Tibial nerve (tissue), 4 donors: ENCODE measurements at places on chromosomes 7 and 10.

GRCh38 chr7:94763268-94763667, 107.3 kb upstream of the SGCE start:
- no peak for DNase-seq

GRCh38 chr7:74657692-74658177, at the start of gene GTF2I:
GTF2I (plus strand) TSS chr7:74657718; CDS start chr7:74689129, 31,411 bp downstream.
- no peak for DNase-seq

- peak; percentile 56 for DNase-seq
These were observed at the start of gene CACNA2D1 for GRCh38 chr7:82443547-82444219. CACNA2D1 (minus strand) TSS chr7:82443777.

- no peak for DNase-seq
These were observed 260.0 kb downstream of the GRID1 start for GRCh38 chr10:86106616-86107015.

- peak; percentile 22 for DNase-seq
These were observed 79.0 kb upstream of the PLXNA4 start for GRCh38 chr7:132655131-132655727.

- no peak for DNase-seq
These were observed 47.8 kb upstream of the CALD1 start for GRCh38 chr7:134731616-134732015.

- DNase-seq: no peak
These were observed 28.1 kb downstream of the LRRC72 start for GRCh38 chr7:16554518-16555236.

DNA sequence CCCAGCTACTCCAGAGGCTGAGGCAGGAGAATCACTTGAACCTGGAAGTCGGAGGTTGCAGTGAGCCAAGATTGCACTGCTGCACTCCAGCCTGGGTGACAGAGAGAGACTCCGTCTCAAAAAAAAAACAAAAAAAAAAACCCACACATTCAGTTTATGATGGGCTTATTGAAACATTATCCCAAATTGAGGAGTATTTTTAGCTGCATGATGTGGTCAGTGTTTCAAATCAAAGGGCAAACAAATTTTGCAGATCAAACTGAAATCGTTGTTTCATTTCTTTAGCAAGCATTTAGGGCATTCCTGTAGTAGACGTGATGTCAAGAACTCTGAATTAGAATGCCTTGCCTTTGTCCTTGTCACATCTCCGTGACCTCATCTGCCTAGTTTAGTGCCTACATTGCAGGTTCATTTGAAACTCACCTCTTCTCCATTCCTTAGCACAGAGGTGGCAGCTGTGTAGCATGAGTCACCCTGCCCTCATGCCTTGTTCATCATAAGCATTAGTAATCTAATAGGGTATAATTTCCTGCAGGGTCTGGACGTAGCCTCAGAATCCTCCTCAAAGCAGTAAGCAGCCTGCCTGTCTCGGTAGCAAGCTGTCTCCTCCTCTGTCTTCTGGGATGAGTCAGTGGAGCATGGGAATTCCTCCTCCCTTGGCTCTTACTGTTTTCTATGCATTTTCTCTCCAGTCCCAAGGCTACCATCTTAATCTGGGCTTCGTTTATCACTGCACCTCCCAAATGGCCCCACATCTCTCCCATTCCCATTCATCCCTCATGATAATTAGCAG, 73.8 kb downstream of the CUL1 start:
- DNase-seq: no peak

- DNase-seq: peak; percentile 33
These were observed 54.4 kb downstream of the MCMBP start for GRCh38 chr10:119817991-119818888.

- no peak for DNase-seq
These were observed 34.0 kb downstream of the FAM20C start for GRCh38 chr7:226281-226895.

- DNase-seq: peak; percentile 38
These were observed 263.6 kb upstream of the ZMIZ1 start for GRCh38 chr10:78805176-78805575.

- DNase-seq: no peak
These were observed 7.5 kb upstream of the KLF14 start for GRCh38 chr7:130741331-130741995.

GRCh38 chr7:17939606-17940301, 540 bp downstream of the SNX13 start:
- DNase-seq: peak; percentile 24

- no peak for DNase-seq
These were observed 156.8 kb upstream of the FZD1 start for GRCh38 chr7:91107460-91107859.

- DNase-seq: no peak
These were observed 213.9 kb upstream of the PPP2R2D start for GRCh38 chr10:131686781-131687420.

DNA sequence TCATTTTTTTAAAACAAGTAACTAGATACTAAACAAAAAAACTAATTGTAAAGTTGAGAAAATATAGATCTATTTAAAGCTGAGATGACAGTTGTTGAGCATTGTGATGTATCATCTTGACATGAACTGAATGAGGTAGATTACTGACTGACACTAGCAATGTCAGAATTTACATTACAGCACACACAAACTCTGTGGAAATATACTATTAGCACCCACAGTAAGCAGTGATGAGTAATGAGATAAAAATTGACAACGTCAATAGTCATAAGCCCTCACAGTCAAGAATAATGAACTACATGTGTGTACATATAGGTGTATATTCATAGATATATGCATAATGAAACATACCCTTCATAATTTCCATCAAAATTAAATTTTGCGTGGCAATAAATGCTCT, 368.4 kb downstream of the TFEC start:
- DNase-seq: no peak

DNA sequence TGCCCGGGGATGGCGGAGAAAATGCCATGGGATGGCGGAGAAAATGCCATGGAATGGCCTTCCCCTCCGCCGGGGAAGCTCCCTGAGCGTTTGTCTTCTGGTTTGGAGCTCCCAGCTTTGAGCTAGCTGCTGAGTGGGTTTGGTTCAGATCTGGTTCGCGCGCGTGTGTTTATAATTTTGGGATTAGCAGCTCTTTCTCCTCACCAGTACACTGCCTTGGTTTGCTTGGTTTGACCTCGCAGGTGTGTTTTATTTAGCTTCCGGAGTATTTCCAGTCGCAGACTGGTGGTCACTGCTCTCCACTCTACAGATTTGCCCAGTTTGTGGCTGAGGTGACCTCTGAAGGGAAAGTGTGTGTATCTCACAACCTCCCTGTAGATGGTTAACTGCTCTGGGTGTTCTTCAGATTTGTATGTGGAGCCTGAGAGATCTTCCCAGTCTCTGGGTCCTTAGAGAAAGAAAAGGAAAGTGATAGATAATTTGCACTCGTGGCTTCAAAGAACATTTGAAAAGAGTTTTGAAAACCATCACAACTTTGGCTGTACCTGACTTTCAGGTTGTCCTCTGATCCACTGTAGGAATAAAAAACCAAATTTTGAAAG, 597 bp downstream of the ZNF277 start:
- DNase-seq: no peak

GRCh38 chr10:101843032-101844021, at the start of gene KCNIP2:
KCNIP2 (minus strand) TSS chr10:101843800; CDS start chr10:101843568, 232 bp downstream.
- DNase-seq: no peak

- DNase-seq: no peak
These were observed 104.1 kb downstream of the THSD7A start for GRCh38 chr7:11727864-11728263.

- no peak for DNase-seq
These were observed 202.5 kb upstream of the SHH start for GRCh38 chr7:156014808-156015207.

- DNase-seq: no peak
These were observed 313.0 kb upstream of the AOAH start for GRCh38 chr7:37037286-37037685.

DNA sequence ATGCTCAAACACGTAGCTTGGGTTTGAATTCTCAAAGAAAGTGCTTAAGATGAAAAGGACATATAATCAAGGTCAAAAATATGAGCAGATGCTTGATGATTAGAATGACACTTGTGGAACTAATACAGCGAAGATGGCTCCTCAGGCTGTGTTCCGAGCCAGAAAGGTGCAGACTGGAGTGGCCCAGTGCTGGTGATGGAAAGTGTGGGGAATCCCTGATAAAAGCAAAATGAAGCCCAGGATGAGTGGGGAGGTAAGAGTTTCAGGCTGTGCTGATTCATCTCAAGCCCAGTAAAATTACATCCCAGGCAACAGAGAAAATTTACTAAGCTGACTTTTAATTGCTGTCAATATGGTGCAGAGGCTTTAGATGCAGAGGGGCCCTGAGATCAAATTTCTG, 77.8 kb upstream of the IKZF1 start:
- DNase-seq: no peak

DNA sequence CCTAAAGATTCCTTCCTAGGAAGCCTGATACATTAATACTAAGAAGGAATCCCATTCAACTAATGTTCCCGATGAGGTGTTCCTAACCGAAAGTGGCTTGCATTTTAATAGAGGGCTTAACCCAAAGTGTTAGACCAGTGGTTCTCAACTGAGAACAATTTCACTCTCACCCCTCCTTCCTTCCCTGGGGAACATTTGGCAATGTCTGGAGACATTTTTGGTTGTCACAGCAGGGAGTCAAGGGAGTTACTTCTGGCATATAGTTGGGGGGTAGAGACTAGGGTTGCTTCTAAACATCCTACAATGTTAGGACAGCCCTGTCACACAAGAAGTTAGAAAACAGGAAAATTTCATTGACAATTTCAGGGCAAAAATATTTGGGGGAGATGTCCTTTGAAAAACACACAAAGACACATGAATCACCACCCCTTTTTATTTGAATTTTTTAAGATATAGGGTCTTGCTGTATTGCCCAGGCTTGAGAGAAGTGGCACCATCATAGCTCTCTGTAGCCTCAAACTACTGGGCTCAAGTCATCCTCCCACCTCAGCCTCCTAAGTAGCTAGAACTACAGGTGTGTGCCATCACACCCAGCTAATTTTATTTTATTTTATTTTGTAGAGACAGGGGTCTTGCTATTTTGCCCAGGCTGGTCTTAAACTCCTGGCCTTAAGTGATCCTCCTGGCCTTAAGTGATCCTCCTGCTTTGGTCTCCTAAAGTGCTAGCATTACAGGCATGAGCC, 50.7 kb downstream of the WNT2 start:
- no peak for DNase-seq

- DNase-seq: no peak
These were observed 146.3 kb downstream of the HIBADH start for GRCh38 chr7:27516421-27516820.

DNA sequence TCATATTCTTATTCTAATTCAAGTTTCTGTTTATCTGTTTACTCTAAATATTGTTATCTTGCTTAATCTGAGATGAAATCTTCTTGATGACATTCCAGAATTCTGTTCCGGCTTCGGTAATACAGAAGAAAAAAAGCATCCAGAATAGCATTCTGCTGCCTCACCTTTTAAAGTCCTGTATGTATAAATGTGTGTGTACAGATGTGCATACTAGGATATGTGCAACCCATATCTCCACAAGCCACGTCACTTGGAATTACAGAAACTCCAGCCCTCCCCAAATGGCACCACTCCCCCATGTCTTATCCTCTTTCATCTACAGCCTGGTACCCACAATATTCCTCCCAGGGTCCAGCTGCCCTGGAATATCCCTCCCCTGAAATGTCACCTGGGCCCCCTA, 27.9 kb upstream of the USP6NL start:
- no peak for DNase-seq

- no peak for DNase-seq
These were observed 284.1 kb upstream of the NPSR1 start for GRCh38 chr7:34373940-34374339.

GRCh38 chr10:105925045-105925785, 1239.3 kb downstream of the SORCS1 start:
- no peak for DNase-seq

- DNase-seq: no peak
These were observed 73.1 kb downstream of the LANCL2 start for GRCh38 chr7:55438085-55438756.

DNA sequence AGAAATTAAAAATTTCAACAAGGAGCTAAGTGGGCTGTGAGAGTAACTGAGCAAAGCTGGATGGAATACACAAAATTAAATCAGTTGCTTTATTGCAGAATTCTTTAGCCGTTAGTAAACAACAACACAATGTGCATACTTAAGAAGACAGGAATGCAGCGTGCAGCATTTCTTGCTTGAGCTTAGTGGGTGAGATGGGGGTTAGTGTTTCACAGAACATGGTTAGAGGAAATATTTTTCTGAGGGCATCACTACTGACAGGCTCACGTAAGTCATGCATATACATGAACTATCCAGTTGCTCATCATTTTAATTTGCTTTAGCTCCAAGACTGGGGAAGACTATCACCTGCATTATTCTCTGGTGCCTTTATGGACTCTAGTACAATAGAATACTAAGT, 80.8 kb downstream of the CD36 start:
- DNase-seq: no peak
